Stimulated activated CD8-positive, alpha-beta memory T cell treated with anti-CD3 and anti-CD28 coated beads, Interleukin-15, amount 100 ng/mL, for 1 hour (primary cell): ENCODE measurements at places on chromosomes 13 and 19.

- DNase-seq = no peak
Measured at GRCh38 chr13:38013676-38014075, 144.1 kb upstream of the TRPC4 start.

DNA sequence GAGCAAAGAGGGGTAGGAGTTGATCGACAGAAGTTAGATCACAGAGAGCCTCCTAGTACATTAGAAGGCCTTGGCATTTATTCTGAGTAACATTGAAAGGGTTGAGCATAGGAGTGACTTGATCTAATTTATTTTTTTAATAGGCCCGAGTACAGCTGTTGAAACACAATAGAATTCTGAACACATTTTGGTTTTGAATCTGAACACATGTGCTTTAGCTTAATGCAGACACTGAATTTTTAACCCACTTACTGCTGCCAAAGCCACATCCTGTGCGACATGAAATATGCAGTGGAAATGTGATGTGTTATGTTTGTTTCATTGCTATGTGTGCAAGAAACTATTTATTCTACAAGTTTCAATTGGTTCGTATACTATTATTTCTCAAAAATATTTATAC is 1505.9 kb downstream of the PCDH9 start:
- DNase-seq = no peak

GRCh38 chr13:44146138-44146537 is 227.5 kb upstream of the SERP2 start:
- DNase-seq = no peak

GRCh38 chr13:113495494-113496210 is 5.1 kb upstream of the DCUN1D2 start:
- DNase-seq = no peak

DNA sequence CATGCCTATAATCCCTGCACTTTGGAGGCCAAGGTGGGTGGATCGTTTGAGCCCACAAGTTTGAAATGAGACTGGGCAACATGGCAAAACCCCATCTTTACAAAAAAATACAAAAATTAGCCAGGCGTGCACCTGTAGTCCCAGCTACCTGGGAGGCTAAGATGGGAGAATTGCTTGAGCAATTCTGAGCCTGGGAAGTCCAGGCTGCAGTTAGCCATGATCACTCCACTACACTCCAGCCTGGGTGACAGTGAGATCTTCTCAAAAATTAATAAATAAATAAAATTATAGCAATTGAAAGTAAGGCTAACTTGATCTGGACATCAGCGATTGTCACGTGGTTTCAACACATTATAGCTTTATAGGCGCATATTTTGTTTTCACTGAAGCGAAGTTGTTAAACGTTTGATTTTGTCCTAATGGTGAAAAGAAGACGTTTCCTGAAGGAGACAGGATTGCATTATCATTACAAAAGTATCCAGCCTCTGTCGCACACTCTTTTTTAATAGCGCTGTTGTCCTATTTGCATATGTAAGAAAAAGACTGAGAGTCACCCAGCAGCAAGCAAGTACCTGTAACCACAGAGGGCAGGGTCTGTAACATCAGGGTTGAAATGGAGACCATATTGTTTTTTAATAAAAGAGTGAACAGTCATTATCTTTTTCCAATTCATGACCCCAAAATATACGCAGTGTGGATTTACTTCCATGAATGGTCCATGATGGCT is 335.7 kb downstream of the DCT start:
- DNase-seq = no peak

DNA sequence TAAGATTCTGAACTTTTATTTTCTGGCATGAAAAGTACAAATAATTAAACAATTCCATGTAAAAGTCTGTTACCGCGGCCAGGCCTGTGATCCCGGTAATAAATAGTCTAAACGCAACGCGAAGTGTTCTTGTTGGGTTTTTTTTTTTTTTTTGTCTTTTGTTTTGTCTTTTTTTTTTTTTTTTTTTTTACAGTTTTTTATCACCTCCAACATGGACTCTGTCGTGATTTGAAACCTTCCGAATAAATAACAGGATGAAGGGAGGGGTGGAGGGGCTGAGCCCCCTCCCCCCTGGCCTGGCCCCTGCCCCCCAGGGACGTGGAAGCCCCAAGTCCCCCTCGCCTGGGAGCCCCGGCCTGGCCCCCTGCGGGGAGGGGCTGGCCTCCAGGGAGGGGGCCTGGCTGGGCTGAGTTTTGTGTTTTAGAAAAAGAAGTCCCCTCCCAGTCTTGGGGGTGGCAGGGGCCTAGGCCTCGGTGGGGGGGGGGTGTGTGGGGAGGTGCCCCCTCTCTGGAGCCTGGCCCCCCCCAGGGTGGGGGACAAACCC is 16.0 kb downstream of the PRKCSH start:
- no peak for DNase-seq

DNA sequence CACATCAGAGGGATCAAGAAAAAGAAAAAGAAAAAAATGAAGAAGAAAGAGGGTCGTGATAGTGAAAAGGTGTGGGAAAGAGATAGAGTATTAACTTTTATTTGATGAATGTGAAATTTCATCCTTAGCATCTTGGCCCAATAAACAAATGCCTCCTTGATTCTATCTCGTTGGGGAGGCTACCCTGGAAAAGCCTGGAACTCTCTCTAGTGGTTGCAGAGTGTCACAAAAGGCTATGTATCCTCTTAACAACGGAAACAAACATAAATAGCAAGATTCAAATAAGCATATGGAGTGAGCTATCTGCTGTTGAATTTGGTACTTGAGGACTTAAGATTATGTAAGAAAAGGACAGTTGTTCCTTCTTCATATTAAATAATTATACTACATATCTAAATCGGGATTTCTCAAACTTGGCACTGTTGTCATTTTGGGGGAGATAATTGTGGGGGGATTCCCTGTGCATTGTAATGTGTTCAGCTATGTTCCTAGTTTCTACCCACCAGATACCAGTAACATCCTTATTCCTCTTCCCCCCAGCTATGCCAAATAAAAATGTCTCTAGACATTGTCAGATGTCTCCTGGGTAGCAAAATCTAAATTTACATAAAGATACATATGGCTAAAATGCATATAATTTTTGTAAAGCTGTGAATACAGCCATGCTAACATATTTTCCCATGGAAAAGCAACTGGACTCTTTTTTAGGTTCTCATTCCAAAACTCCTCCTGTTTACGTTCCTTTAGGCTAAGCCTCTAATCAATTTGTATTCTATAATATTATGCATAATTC is 557.2 kb downstream of the DCT start:
- DNase-seq = no peak

GRCh38 chr13:33544308-33544707 is 258.8 kb upstream of the STARD13 start:
- DNase-seq = no peak

GRCh38 chr19:21202865-21203494 is 61.1 kb downstream of the ZNF431 start:
- peak; percentile 4 for DNase-seq

GRCh38 chr19:47280183-47280797 is 5.6 kb downstream of the INAFM1 start:
- no peak for DNase-seq

GRCh38 chr19:53471916-53472315 is 4.4 kb downstream of the ZNF813 start:
- no peak for DNase-seq

DNA sequence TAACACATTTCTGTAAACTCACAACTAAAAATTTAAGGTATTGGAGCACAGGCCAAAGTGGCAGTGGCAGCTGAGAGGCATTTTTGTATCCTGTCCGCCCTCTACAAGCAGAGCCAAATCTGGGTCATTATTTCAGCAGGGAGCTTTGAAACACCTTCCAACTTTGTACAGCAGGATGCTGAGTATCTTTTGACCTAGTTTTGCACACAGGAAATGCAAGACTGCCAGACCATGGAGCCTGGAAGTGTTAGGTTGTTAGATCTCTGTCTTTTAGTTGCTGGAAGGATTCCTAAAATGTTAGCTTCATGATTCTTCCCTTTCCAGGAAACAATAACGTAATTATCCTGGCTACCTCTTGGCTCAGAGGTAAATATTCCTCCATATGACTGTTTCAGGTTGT is 148.6 kb upstream of the ATXN8OS start:
- no peak for DNase-seq

DNA sequence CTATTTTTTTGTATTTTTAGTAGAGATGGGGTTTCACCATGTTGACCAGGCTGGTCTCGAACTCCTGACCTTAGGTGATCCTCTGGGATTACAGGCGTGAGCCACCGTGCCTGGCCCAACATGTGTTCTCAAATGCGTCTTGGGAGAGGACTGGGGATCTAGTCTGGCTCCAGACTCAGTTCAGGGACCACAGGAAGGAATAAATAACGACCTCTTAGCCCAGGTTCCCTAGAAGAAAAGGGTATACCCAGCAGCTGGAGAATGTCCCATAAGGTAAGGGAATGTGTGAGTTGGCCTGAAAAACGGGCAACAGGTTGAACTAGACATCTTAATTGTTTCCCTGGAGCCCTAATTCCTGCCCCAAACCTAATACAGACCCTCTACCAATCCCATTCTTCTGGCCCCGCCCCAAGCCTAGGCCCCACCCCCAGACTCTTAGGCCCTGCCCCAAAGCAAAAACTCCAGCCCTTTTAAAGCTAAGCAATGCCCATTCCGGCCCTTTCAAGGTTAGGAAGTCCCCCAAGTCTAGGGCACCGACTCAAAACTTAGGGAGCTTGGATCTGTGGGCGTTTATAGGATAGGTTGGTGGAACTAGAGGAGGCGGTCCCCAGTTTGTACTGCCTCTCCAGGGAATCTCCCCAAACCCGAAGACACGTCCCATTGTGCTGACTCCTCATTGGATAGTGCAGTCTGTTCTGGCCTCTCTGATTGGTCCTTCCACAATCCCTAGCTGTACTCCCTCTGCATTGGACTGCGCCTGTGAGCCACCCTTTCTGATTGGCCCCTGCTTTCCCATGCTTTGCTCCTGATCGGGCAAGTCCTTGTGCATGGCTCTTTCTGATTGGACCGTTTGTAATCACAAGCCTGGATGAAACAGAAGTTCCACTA is 5.4 kb upstream of the LRFN1 start:
- DNase-seq = no peak

DNA sequence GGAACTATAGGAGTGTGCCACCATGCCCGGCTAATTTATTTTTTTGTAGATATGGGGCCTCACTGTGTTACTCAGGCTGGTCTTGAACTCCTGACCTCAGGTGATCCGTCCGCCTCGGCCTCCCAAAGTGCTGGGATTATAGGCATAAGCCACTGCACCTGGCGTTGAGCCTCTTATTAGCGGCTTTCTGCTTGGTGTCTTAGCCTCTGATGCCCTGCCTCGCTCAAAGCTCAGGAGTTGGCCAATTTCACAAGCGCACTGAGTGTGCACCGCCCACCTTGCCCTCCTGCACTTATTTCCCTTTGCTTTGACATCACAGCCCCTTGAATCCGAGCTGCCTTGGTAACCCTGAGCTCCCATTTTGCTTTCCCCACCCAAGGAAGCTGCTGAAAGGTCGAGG is 10.1 kb downstream of the YIPF2 start:
- no peak for DNase-seq

GRCh38 chr19:2556221-2557092 is 80.5 kb downstream of the GADD45B start:
- no peak for DNase-seq

DNA sequence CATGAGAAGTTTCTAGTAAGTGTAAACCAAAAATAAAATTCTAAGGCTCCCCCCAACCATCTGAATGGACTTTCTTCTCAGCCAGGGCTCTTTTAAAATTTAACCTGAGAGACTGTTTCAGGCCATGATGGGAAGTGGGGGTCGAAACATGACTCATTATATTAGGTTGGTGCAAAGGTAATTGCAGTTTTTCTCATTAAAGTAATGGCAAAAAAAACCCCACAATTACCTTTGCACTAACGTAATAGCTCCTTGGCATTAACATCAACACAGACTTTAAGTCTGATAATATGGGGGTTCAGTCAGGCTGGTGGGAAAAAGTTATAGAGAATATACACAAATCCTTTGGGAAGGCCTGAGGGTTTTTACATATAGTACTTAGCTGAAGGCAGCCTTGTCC is 9.4 kb upstream of the SPART start:
- no peak for DNase-seq

DNA sequence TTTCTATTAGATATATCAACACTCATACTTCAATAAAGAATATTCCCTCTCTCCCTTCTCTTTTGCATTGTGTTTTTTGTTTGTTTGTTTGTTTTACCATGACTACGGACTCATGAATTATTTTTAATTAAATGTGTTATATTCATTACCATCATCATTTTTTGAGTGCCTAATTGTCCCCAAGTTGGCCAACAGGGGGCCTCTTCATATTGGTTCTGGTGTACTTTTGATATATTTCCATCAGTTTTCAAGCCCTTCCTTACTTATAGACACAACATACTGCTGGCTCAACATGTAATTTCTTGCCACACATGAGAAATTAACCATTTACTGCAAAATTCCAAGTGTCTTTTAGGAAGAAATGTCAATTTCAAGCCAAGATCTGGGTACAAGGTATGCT is 54.5 kb upstream of the GPC6 start:
- no peak for DNase-seq

DNA sequence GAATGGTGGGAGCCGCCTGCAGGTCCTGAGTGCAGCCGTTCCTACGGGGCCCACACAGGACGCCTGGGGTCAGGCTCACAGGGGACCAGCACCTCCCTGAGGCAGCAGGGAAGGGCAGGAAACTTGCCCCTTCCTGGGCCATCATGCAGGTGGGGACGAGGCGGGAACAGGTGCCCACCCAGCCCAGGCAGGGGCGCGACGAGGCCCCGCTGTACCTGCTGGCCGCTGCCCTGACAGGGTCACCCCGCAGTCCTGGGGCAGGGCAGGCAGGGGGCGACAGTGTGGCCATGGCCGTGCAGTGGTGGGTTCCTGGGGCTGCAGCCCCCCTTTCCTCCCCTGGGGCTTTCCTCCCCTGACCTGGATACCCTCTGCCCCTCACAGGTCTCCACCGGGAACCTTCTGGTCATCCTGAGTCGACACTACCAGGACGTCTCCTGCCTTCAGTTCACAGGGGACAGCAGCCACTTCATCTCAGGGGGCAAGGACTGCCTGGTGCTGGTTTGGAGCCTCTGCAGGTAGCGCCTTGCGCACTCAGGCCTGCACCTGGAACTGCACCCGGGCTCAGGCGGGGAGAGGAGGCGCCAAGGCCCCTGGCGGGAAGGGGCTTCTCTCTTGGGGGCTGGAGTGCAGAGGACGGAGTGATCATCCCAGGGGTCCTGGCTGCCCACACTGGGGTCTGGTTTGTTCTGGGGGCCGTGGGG is 5.4 kb downstream of the WDR18 start:
- no peak for DNase-seq

GRCh38 chr13:103009051-103009840 is 57.0 kb downstream of the SLC10A2 start:
- DNase-seq = no peak

- no peak for DNase-seq
Measured at GRCh38 chr13:45162821-45163220, 38.0 kb downstream of the KCTD4 start.

GRCh38 chr13:27667946-27668345 is 46.3 kb downstream of the POLR1D start:
- no peak for DNase-seq

- DNase-seq = no peak
Measured at GRCh38 chr13:107713314-107713713, 502.0 kb downstream of the LIG4 start.

DNA sequence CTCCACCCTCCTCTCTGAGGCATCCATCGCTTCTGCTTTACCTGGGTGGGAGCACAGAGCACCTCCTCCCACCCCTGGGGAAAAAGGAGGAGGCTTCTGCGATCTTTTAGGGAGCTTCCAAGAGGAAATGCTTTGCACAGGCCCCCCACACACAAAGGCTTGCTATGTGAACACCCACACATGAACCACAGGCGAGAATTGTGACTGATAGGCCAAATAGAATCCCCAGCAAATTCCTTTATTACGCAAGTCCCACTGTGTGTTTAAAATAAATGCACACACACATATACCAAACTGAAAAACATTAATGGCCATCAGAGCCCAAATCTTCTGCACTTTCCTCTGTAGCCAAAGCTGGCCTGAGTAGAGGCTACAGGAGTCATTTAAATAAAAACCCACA is 50.6 kb downstream of the HSPH1 start:
- no peak for DNase-seq
